Activated T-helper 1 cell treated with anti-CD3 and anti-CD28 coated beads, Interleukin-2, amount 50 U/mL, for 16 hours (primary cell): ENCODE measurements at places on chromosomes 2 and 18.

DNA sequence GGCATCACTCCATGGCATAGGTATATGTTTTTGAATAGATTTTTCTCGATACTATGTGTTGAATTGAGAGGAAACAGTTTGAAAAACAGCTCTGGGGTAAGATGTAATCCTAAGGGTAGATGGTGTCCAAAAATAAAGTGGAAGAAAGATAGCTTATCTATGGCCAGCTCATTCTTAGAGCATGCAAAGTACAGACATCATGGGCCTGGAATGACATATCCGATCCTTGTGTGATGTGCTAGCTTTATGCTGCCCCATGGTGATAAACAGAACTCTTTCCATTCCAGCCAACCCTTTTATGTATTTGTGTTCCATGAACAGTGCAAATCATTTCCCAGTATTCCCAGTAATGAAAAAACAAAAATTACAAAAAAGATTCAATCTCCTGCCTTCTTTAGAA, 390.2 kb upstream of the NXPH2 start:
- DNase-seq: no peak

DNA sequence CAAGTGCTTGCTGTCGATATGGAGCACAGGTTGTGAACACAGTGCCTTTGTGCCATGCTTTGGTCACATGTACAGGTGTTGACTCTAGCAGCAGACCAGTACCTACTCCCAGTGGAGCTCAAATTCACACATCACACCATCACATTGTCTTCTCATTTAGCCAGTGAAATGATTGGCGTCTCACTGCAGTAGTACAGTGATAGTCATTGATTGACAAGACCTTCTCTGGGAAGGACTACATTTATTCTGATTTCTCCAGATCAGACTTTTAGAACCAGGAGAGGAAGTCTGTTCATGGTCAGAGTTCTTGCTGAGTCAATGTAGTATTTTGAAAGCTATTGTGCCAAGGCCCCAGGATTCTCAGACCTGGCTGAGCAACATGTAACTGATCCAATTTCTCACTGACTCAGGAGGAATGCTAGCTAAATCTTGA, 75.2 kb downstream of the FMNL2 start:
- no peak for DNase-seq

- no peak for DNase-seq
Measured at GRCh38 chr2:164145093-164145987, 409.5 kb upstream of the FIGN start.

DNA sequence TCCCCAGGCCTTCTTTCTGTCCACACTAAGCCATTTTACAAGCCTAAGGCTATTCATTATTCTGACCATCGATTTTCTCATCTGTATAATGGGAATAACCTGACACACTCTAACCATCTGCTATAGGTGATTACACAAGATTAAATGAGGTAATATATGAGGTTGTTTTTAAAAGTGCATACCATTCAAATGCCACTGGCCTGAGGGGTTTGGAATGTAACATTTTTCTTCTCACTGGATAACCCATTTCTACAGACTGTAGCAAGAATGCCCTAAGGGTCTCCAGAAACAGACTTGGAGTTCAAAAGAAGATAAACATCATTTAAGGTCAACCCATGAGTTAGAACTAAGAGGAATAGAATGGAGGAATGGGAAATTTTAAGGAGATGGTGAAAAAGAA, 111.7 kb upstream of the SETBP1 start:
- DNase-seq: no peak

DNA sequence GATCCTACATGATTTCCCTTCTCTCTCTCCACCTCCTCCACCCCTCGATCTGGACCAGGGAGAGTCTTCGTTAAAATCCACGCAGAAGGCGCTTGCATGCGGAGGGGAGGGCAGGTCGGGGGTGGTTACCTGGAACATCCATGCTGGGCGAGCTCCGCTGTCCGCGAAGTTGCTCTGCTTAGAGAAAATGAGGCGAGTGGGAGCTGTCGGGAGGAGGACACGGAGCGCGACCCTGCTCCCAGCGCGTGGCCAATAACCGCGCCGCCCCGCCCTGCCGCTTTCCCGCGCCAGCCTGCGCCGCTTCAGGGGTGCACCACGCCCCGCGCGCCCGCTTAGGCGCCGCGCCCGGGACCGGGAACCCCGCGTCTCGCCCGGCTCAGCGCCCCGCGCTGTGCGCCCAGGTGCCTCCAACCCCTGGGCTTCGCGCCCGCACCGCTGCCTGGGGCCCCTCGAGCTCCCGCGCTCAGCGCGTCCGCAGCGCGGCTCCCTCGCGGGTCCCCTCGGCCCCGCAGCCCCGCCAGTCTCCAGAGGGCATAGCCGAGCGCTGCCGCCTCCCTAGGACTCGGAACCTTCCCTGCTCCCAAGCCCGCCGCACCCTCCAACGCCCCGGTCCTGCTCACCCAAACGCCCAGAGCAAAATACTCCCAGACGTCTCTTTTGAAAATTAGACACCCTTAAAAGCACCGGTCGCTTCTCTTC, 636 bp downstream of the CBLN2 start:
- no peak for DNase-seq

DNA sequence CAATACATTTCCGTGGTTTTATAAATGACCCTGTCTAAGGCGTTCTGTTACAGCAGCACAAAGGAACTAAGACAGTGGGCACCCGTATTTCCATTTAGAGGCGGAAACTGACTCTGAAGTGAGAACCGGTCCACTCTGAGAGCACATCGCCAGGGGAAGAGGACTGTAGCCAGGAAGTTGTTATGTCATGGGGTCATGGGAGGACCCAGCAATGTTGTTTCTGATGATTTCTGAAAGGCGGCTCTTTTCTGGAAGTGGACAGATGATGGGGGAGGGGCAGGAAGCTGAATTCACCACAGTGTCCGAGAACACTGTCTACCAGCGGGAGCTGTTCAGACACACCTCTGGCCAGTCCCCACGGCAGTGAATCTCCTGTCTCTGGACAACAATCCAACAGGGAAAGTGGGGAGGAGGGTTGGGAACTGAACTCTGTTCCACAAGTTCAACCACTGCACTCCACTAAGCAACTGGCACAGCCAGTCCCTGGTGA, 2.1 kb upstream of the LRRFIP1 start:
- no peak for DNase-seq

DNA sequence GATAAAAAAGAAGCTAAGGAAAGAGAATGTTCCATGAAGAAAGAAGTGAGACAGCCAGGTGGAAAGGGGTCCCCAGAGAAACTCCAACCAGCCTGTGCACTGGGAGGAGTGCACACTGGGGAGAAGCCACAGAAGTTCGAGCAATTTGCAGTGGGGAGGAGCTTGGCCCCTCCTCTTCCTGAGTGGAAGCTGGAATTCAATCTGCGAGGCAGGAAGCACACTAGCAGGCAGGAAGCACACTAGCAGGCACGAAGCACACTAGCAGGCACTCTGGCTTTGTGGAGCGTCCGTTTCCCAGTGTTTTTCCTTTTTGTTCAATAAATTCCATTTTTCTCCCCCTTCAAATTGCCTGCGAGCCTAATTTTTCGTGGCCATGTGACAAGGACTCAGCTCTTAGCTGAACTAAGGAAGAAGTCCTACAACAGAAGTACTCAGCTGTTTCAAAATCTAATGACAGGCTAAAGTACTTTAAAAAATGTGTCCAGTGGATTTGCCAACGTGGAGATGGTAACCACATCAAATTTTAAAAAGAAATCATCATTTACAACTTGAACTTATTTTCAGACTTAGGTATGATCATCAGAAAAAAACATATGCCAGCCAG, 21.4 kb upstream of the SPIRE1 start:
- no peak for DNase-seq
